ENCODE measurements at places on chromosomes 4 and X.

- peak; percentile 68 for DNase-seq
These were observed 27.3 kb downstream of the PRDX4 start for GRCh38 chrX:23694606-23695005.

GRCh38 chr4:106017975-106018374 is 122.7 kb downstream of the NPNT start:
- DNase-seq, result no peak

GRCh38 chr4:48180234-48180633 is 46.2 kb upstream of the TXK start:
- DNase-seq, result peak; percentile 25

GRCh38 chr4:74365761-74366160 is 816 bp downstream of the EREG start:
- peak; percentile 15 for DNase-seq

DNA sequence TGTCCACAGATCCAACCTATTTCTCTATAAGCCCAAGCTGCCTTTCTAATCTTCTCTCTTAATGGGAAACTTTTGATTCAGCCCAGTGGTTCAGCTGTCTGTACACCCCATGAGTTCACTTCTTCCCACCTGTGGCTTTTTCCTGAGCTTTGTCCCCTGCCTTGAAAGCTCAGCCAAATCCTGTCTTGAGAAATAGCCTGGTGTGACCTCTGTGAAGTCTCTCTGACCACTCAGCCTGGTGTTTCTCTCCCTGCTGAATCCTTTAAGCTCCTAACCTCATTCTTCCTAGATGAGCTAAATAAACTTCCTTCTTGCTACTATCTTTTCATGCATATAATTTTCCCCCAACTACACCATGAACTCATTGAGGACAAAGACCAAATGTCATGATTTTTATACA is 15.2 kb upstream of the HERC5 start:
- DNase-seq, result no peak

DNA sequence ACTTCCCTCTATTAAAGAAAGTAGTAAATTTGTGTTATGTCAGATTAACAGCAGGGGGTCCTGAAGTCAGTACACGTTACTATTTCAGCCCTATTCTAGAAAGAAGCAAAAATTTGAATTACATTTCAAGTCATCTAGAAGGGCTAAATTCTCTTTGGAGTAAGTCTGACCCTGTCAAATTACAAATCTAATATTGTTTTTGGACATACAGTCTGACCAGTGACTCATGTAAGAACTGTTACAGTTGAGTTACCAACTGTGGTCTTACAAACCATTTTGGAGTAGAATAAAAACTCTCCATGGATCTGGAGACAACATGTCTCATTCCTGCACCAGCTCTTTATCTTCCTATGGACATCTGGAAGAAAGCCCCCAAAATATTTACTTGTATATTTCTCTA is 36.0 kb upstream of the GYPA start:
- no peak for DNase-seq

DNA sequence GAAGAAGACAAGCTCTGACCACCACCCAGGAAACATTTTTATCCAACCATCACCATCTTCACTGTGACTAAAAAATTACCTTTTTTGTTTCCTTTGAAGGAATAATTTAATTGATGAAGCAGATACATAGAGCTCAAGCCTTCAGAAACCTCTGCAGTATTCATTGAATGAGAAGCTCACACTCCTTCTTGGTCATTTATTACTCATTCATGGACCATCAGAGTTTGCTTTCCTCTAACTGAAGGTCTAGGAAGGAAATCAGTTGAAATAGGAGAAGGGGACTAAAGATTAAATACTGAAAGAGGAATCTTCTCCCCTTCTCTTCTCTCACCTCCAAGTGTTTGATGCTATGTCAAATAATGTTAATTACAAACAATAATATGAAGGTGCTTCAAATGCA is 290.6 kb upstream of the KLF3 start:
- DNase-seq, result no peak

DNA sequence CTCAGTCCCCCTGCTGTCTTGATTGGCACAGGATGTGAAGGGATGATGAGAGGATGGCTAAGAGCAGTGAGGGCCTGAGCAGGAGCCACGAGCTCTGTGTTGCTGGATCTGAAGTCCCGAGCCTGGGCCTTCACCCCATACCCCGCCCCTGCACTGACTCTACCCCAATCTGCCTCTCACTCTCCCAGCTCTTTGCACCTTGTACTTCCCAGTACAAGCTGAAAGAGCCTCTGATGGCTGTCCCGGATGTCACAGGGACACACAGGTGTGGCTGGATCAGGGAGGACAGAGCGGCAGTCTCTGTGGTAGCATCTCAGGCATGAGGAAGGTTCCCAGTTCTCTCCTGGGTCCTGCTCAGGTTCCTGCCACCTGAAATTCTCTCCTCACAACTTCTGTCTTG is 103.6 kb downstream of the CHIC2 start:
- no peak for DNase-seq

GRCh38 chrX:11171956-11172355 is 60.8 kb downstream of the HCCS start:
- DNase-seq, result no peak

- DNase-seq, result no peak
These were observed 154.7 kb upstream of the STX18 start for GRCh38 chr4:4696530-4696929.

GRCh38 chr4:86614865-86615264 is 20.8 kb downstream of the PTPN13 start:
- no peak for DNase-seq

DNA sequence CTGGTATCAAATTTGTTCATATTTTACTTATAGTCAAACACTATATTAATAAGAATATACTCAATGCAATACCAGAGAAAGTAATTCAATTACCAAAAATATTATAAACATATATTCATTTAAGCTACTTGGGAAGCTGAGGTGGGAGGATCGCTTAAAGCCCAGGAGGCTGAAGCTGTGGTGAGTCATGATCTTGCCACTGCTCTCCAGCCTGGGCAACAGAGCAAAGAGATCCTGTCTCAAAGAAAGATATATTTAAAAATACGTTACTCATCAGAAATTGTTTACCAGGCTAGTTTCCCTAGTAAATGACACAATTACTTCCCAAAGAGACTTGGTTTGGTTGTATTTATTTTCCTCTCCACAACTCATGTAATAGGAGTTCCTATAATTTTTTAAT is 433.6 kb downstream of the GASK1B start:
- no peak for DNase-seq

DNA sequence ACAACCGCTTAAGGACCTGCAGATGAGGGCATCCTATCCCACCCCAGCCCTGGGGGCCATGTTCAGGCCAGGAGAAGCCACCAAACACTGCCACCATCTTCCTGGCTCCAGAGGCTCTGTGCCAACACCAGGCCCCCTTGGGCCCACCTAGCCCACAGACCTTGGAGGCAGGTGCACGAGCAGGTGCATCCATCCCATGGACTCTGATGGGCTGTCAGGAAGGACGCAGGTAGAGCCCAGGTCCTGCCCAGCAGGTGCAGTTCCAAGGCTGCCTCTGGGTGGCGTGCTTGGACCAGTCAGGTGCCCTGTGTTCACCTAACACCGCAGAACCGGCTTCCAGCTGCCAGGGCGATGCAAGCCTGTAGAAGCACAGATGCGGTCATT is 22.8 kb upstream of the PDE6B start:
- peak; percentile 43 for DNase-seq

- no peak for DNase-seq
These were observed 239.1 kb downstream of the CAMK2D start for GRCh38 chr4:113522433-113522832.

GRCh38 chrX:32024072-32024471 is 952.2 kb upstream of the FTHL17 start:
- no peak for DNase-seq

DNA sequence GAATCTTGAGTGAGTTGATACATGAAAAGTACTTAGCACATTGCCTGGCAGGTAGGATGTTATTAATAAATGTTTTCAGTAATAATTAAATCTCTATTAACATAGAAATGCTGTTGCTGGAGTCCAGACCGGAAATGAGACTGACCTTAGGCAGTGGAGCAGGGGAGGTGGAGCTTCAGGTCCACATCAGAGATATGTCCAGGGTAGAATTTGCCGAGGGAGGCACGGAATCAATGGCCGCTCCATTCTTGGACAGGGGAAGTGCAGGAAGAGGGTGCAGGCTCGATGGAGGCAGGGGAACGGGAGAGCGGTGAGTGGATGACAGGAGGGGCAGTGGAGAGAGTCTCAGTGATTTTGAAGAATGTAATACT is 107.3 kb downstream of the GATB start:
- no peak for DNase-seq

DNA sequence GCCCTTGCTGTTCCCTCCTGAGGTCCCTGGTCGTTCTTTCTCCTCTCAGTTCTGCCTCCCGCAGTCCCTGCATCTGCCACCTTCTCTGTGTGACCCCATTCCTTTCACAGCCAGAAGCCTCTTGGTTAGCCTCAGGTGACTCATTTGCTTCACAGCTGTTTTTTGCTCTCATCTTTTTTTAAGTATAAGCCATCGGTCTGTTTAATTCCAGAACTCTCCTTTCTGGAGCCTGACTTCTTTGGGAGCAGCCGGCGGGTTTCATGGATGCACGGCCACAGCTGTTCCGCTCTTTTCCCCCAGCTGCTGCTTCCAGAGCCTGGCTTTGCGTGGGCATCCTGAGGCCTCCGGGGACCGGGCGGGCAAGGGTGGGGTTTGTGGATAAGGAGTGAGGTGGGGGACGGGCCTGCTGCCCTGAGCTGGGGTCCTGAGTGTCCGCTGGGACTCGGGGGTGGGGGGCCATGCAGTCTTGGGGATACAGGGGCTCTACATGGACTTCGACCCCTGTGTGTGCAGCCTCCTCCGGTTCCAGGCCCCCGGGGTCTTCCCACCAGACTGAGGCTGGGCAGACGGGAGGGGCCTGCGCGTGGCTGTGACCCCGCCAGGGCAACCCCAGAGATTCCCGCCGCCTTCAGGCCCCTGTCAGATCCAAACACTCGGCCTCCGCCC is 46.7 kb downstream of the PCGF3 start:
- DNase-seq, result no peak

DNA sequence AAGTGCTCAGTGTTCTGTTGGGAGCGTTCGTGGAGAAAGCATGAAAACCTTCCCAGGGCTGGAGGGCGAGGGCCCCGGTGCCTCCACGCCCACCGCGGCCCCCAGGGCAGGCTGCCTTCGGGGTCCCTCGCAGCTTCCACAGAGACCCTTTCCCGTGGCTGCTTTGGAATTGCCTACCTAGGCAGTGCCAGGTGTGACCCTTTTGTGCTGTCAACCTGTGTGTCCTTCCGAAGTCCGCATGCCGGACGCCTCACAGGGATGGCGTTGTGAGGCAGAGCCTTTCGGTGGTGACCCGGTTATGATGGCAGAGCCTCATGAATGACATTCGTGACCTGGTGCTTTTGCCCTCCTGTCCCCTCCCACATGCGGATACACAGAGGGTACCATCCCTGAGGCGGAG is 17.4 kb downstream of the TMEM175 start:
- DNase-seq, result no peak
